Activated CD4-positive, alpha-beta T cell treated with anti-CD3 and anti-CD28 coated beads, Interleukin-2, Interleukin-4, amounts not matched to agents 100 ng/mL and 50 ng/mL, durations not matched to agents 16 hours and 8 hours (primary cell): ENCODE measurements at places on chromosomes 5 and 9.

DNA sequence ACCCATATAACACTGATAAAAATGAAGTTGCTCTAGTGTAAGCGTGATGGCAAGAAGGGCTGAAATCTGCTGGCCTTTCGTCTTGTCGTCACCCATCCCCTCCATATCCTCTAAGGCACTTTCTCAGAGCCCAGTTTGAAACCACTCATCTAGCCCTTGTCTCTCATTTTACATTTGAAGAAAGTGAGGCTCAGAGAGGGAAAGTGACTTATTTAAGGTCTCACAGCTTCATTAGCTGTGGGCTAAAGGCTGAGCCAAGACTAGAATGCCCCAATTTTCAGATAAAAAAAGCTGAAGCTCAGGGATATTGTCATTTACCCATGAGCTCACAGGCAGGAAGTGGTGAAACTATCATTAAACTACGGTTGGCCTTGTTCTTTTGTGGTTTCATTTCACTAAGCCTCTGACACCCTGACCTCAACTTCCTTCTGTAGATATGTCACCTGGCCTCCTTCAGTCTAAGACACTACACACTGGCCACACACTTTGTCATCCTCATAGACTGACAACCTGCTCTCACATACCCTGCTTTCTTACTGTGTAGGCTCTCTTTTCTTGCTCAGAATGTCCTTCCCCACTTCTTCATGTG, 176.7 kb upstream of the DMAC1 start:
- DNase-seq, result peak; percentile 91

GRCh38 chr5:172939071-172939470, 20.2 kb upstream of the RPL26L1 start:
- peak; percentile 15 for DNase-seq

DNA sequence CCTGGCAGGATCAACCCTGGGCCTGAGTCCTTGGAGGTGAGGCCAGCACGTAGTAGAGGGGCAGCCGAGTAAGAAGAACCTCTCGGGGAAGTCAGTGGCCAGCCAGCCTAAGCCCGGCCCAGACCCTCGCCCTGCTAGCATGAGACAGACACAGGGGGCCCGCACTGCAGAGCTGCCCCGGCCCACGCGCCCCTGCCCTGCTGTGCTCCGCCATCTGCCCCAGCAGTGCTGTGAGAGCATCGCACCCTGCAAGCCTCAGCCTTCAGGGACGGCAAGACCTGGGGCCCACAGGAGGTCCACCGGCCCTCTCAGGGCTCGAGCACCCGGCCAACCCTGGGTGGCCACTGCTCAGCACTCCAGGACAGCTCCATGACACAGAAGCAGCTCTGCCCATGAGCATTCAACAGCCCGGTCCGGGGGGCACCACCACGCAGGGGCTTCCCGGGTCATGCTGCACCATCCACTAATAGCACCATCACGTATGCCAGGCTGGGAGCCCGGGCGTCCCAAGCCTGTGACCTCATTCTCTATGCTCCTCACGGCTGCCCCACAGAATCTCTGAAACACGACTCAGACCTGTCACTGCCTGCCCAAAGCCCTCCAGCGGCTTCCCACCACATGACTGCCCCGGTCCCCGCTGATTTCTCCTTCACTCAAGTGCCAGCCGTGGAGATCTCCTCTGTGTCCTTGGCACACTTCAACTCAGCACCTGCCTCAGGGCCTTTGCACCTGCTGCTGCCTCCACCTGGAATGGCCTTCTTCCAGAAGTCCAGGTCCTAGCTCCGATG, 38.1 kb downstream of the ADAMTS2 start:
- DNase-seq, result no peak

- no peak for DNase-seq
These were observed 68.7 kb downstream of the S1PR3 start for GRCh38 chr9:89059925-89060506.

DNA sequence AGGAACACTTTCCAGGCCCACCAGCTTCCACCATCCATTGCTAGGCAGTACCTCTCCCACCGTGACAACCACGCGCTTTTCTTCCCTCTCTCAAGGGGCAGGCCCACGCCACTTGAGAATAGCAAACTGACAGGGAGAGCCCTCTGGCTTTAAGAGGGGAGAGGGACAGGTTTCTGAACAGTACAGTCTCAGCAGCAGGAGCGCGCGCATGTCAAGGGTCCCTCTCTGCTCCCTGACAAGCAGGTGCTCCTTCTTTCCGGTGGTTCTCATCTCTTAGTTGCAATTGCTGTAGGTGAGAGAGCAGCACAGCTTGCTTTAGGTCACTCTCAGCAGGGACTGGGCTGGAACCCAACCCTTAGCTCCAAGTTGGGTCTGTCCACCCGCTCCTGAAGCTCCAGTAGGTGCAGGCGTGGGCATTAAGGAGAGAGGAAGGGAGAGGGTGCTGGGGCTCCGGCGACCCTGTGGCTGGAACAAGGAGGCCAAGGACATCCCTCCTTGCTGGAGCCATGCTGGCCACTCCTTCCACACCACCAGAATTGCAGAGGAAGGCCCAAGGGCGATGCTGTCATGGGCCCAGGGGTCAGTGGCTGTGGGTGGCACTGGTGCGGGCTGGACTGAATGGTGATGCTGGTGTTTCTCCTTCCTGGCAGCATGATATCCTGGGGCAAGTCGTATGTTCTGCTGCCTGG, 9.0 kb upstream of the PHF2 start:
- no peak for DNase-seq

DNA sequence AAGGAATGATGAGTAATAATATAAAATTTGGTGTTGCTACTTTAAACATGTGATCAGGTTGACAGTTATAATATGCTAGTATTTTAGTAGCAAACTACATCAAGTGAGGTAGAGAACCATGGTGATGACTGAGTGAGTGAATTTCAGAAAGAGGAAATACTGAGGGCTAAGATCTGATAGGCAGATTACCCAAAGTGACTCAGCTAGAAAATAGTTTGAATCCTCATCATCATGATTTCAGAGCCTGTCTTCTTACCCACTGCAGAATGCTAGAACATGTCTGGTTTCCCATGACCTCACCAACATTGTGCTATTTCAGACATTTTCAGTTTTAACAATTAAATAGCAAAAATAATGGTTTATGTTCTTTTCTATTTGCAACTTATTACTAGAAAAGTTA, 602.1 kb downstream of the TAF11L14 start:
- no peak for DNase-seq

GRCh38 chr5:134430001-134430569, 18.4 kb upstream of the CDKN2AIPNL start:
- no peak for DNase-seq

DNA sequence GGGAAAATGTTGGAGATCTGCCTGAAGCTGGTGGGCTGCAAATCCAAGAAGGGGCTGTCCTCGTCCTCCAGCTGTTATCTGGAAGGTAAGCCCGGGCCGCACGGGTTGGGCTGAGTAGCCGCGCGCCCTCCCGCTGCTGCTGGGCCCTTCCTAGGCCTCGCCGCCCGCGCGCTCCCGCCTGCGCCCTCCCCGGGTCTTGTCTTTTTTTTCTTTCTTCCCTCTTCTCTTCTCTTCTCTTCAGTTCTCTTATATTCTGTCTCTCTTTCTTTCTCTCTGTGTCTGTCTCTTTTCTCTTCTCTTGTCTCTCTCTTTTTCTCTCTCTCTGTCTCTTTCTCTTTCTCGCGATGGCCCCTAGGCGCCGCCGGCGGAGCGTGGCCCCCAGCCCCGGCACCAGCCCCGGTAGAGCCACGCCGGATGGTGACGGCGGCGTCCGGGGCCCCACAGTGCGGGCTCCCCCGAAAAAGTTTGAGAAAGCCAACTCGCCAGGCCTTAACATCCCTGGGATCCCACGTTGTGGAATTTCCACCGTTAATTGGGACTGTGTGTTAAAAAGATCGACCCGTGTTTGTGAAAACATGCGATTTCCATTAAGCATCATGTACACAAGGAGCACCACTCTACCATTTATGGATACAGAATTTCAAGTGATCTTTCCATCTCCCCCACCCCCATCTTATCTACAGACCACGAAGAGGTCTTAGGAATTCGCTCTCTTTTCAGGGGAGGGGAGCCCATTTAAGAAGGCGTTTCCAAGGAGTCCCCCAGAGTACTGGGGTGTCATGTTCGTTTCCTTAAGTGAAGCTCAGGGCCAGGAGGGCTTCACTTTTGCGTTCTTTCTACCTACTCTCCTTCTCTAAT, 616 bp downstream of the ABL1 start:
- DNase-seq, result peak; percentile 33

- no peak for DNase-seq
These were observed 197.0 kb downstream of the TRPM3 start for GRCh38 chr9:70924380-70924779.

DNA sequence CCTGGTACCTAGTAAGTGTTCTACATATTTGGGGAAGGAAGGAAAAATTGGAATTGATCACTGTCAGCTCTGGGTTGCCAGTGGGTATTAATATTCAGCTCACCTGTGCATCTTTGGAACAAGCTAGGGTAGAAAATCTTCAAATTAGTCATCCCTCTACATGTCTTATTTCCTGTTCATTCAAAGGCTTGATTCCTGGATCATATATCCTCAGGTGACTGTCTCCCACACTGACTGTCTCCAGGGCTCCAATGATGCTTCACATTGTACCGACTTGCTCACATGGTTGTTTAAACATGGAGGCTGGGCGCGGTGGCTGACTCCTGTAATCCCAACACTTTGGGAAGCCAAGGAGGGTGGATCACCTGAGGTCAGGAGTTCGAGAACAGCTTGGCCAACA, 11.6 kb upstream of the SUSD1 start:
- DNase-seq, result no peak

GRCh38 chr5:162824360-162824759, 613.0 kb upstream of the CCNG1 start:
- no peak for DNase-seq

- no peak for DNase-seq
These were observed 391.0 kb downstream of the TMEM232 start for GRCh38 chr5:110335361-110336066.

- DNase-seq, result no peak
These were observed 35.1 kb upstream of the CCDC152 start for GRCh38 chr5:42721484-42721883.

DNA sequence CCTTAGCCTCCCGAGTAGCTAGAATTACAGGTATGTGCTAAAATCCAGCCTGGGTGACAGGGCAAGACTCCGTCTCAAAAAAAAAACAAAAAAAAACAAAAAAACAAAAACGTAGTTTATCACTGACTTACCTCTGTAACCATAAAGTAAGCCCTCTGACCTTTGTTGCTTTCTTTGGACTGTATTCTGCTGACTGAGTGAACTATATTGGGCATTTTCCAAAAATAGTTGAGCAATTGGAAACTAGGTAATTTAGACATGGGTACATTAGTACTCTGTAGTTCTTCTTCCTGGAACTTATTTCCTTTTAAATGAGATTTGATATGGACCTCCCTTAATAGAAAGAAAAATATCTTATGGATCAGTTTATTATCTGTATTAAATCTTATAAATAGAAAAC, 66.6 kb downstream of the ANKHD1 start:
- no peak for DNase-seq

- DNase-seq, result no peak
These were observed 76.3 kb upstream of the PTGER4 start for GRCh38 chr5:40603378-40603777.

DNA sequence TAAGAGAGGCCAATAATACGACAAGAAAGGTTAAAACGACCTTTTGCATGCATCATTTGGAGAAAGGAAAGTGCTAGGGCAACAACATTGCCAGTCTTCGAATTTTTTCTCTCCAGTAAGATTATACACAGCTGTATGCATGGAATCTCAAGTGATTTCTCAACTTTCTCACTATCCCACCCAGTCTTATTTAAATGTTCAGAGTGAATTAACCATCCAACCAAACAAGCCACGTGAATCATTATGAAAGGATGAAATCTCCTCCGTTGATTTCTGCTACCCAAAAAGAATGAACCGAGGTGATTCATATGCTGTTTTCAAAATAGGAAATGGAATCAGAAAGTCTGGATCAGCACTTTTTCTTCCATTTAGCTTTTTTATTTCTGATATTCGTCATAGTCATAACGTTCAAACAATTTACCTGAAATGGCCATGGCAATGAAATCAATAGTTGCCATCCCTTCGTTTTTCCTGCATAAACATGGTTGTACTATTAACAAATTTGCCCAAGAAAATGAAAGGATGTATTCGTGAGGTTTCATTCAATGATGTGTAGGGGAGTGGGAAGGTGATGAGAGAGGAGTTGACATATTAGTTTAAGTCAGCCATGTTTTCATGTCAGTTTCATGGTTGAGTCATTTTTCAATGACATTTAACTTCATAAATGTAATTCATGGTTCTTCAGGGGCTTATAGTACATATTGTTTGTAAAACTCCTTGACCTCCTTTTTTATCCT, 170.9 kb upstream of the WWC1 start:
- no peak for DNase-seq

DNA sequence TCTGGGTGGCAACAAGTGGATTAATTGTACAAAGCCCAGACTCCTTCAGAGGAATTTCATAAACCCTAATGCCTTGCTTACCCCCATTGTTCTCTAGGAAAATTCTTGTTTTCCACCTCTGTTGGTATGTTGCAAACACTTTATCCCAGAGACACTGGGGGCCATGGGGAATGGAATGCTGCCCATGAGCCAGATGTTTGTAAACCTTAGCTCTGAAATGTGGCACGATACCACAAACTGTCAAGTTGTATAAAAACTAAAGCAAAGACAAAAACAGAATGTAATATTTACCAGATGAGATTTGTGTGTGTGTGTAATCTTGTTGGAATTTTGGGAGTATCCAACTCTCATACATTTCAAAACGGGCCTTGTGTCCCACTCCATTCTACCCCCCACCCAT, 465.0 kb downstream of the EBF1 start:
- DNase-seq, result no peak

GRCh38 chr5:142491270-142491669, 166.4 kb upstream of the SPRY4 start:
- DNase-seq, result no peak

DNA sequence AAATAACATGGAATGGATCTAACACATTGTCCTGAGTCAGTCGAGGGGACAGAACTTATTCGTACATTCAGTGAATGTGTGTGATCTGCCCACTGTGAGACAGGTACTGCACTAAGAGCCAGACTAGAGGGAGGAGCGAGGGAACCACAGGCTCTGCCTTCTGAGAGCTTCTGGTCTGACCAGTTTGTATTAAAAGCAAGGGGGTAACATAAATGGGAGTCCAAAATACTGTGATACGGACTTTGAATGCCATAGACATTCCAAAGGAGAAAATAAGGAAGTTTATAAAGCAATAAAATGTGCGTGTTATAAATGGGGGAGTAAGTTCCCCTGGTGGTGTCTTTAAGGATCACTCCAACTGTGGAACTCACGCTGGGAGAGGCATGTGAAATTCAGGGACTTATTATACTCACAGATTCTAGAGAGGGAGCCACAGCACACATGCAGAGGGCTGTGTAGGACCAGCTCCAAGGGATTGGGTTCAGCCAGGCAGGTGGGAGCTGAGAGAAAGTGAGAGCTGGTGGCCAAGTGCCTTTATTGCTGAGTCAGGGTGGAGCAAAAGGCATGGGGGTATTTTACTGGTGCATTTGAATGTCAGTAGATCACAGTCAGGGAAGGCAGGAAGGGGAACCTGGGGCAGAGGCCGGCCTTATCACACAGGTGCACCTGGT, 186.5 kb upstream of the WWC1 start:
- DNase-seq, result no peak

- no peak for DNase-seq
These were observed 427.9 kb upstream of the CLINT1 start for GRCh38 chr5:158286827-158287226.

GRCh38 chr5:133635051-133635450, 22.7 kb upstream of the FSTL4 start:
- DNase-seq, result no peak
